ENCODE measurements at places on chromosomes 12 and 14.

- no peak for DNase-seq
Observed at GRCh38 chr14:74195623-74196022, 43.6 kb upstream of the VSX2 start.

DNA sequence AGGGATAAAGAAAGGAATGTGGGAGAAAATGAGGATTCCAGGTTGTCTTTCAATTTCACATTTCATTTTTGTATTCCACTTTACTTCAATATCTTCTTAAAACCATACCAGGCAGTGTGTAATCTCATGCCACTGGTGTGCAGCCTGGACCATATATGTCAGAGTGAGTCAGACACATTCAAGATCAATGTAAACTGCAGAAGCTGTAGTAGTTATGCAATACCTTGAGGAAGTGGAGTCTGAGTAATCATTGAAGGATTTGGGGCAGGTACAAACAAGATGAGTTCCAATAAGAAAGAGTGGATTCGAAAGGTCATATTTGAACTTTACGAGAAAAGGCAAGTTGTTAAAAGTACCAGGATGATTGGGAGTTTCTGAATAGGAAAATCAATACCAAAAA, 14.1 kb downstream of the PLCZ1 start:
- no peak for DNase-seq

DNA sequence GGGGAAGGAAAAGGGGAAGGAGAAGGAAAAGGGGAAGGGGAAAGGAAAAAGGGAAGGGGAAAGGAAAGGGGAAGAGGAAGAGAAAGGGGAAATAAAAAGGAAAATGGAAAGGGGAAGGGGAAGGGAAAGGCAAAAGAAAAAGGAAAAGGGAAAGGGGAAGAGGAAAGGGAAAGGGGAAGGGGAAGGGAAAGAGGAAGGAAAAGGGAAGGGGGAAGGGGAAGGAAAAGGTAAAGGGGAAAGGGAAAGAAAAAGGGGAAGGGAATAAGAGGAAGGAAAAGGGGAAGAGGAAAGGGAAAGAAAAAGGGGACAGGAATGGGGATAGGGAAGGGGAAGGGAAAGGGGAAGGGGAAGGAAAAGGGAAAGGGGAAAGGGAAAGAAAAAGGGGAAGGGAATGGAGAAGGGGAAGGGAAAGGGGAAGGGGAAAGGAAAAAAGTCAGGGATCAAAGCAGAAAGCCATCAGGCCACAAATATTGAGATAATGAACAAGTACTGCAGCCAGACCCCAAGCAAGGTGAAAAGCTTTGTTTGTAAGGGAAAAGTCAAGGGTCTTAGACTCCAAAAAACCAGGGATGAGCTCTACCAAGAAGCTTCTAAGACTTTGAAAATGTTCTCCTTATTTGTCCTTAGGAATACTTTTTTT, 20.0 kb downstream of the DICER1 start:
- no peak for DNase-seq

- DNase-seq, result peak; percentile 89
Observed at GRCh38 chr14:74018586-74019407, at the start of the genes BBOF1 and ENTPD5. Gene BBOF1, plus strand, starts transcription at chr14:74019349. Its CDS starts 130 bp downstream, at chr14:74019479. Gene ENTPD5, minus strand, starts transcription at chr14:74019288. Its CDS starts 31,186 bp downstream, at chr14:73988102.

DNA sequence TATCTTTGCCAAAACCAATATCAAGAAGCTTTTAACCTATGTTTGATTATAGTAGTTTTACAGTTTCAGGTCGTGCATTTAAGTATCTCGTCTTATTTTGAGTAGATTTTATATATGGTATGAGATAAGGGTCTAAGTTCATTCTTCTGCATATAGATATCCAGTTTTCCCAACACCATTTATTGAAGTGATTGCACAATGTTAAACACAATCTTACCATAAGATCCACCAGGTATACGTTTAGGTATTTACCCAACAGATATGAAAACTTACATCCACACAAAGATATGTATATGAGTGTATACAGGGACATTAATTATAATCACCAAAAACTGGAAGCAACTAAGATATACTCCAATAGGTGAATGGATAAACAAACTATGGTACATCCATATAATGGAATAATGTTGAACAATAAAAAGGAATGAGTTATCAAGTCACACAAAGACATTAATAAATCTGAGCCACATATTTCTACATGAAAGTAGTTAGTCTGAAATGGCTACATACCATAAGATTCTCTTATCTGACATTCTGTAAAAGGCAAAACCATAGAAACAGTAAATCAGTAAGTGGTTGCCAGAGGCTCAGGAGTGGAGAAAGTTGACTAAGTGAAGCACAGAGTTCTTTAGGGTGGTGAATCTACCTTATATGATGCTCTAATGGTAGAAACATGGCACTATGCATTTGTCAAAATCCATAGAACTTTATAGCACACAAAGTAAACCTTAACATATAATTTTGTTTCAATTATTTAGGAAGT, 222.6 kb downstream of the NUAK1 start:
- DNase-seq, result no peak

DNA sequence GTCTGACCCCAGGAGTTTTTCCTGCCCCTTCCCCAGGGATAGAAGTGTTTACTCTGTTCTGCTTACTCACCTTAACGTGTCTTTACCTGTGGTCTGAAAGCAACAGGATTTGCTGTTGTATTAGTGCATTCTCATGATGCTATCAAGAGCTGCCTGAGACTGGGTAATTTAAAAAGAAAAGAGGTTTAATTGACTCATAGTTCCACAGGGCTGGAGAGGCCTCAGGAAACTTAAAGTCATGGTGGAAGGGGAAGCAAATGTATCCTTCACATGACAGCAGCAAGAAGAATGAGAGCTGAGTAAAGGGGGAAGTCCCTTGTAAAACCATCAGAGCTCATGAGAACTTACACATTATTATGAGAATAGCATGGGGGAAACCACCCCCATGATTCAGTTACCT, 240.4 kb downstream of the SNAPC1 start:
- no peak for DNase-seq

DNA sequence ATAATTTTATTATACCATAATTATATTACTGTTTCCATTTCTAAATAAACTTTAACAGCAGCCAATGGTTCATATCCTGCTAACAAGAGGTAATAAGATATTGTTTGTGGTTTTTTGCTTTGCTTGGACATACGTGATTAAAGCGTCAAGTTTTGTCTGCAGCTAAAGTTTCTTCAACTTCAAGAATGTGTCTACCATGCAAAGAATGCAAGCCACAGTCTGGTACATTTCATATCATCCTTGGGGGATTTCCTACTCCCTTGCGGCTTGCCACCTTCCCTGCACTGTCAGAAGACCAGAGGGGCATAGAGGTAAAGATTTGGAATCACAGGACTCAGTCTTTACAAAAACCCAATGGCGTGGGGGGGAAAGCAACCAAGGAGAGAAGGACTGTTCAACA, 125.2 kb downstream of the MED13L start:
- no peak for DNase-seq

DNA sequence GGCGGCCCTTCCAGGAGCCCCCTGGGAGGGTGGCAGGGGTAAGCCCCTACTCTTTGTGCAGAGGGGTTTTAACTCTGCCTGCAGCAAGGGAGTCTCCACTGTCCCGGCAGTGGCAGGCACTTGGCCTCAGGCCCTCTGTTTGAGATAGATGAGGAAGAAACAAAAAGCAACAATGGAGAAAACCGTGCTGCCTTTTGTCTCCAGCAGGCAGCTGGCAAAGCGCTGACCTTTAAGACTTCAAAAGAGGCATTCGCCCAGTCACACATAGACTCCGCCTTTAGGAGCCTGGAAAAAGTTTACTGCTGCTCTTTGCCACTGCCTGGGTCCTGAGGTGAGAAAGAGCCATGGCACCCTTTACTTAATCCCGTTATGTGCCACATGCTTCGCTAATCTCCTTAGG, 158.2 kb upstream of the NTF3 start:
- no peak for DNase-seq

GRCh38 chr12:4477129-4477528, 31.5 kb upstream of the FGF6 start:
- no peak for DNase-seq

GRCh38 chr14:45249856-45250575, 3.0 kb downstream of the MIS18BP1 start:
- DNase-seq, result peak; percentile 19

- DNase-seq, result no peak
Observed at GRCh38 chr14:88825078-88825458, 617 bp downstream of the TTC8 start.

DNA sequence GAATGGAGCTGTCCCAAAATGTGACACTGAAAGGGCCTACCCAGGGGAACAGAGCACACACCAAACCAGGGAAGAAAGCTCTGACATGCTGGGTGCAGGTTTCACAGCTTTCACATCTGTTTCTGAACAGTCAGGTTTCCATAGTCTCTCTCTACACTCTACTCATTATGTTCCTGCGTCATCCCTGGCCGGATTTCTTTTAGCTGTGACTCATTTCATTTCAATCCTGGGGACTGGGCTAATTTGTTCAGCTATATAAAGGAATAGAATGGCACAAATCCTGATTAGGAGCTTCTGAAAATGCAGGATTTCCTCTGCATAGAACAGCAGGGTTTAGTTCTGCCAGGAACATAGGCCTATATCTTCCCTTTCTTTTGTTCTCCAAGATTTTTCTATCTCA, 649.8 kb downstream of the RPS29 start:
- no peak for DNase-seq

- no peak for DNase-seq
Observed at GRCh38 chr12:64194333-64195149, 27.6 kb downstream of the KICS2 start.

GRCh38 chr14:93734086-93734822, 54.0 kb downstream of the PRIMA1 start:
- DNase-seq, result no peak

- DNase-seq, result no peak
Observed at GRCh38 chr14:86346818-86347384, 817.0 kb downstream of the FLRT2 start.

- DNase-seq, result no peak
Observed at GRCh38 chr12:20376984-20377383, 8.6 kb downstream of the PDE3A start.

DNA sequence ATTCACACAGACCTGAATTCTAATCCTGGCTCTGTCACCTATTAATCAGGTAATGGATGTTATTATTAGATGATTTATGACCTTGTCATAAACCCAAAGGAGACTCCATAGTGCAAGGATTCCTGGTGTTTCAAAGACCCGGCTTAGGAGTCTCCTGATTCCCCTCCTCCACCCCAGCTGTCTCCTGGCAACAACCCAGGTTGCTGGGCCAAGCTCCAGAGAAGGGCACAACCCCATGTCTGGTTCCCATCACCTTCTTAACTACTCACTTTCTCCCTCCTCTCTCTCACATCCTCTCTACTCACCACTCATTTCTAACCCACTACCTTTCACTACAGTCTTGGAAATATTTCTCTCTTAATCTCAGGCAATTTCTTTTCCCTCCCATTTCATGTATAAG, 41.6 kb downstream of the RHOJ start:
- DNase-seq, result no peak

DNA sequence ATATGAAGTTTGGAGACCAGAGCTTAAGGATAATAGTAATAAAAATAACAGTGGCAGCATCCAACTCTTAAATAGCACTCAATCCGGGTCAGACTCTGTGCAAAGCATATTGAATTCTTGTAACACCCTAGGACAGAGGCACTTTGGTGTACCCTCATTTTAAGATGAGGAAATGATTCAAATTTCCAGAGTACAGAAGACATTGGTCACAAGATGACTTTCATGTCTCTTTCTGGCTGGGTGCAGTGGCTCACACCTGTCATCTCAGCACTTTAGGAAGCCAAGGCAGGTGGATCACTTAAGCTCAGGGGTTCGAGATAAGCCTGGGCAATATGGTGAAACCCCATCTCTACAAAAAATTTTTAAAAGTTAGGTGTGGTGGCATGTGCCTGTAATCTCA, 235.8 kb downstream of the SLC15A4 start:
- no peak for DNase-seq

DNA sequence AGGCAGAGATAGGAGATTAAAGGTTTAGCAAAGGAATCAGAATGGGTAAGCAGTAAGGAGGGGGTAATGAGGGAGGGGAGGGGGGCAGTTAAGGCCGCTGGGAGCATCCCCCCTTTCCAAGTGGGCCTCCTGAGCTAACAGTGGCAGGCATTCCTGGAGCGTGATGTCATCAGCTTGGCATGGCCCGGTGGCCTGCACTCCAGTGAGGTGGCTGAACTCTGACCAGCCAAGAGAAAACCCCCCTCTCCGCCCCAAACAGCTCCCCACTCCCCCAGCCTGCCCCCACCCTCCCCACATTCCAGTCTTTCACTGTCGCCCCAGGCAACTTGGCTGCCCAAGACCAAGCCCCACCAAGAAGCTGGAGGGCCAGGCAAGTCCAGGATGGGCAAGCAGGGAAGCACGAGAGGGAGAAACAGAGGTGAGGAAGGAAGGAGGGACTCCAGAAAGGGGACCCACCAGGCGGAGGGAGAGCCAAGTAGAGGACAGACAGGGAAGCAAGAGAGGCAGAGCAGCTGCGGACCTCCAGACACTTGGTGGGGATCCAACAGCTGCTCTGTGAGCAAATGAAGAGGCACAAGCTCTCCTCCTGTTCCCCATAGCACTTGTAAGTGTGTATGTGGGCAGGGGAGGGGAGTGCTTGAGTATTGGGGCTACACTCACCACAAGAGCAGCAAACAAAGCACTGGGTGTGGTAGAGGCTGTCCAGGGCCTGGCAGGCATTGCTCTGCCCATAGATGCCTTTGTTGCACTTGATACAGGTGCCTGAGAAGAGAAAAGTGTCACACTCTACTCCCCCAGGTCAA, 4.5 kb downstream of the AJUBA start:
- no peak for DNase-seq

GRCh38 chr12:70048521-70049250, 194.5 kb upstream of the CNOT2 start:
- DNase-seq, result no peak

GRCh38 chr12:69046363-69046762, 113.4 kb upstream of the CPM start:
- DNase-seq, result no peak

- no peak for DNase-seq
Observed at GRCh38 chr14:79248771-79249170, 962.5 kb downstream of the DIO2 start.

- DNase-seq, result no peak
Observed at GRCh38 chr14:71377099-71377498, 469.8 kb downstream of the PCNX1 start.

DNA sequence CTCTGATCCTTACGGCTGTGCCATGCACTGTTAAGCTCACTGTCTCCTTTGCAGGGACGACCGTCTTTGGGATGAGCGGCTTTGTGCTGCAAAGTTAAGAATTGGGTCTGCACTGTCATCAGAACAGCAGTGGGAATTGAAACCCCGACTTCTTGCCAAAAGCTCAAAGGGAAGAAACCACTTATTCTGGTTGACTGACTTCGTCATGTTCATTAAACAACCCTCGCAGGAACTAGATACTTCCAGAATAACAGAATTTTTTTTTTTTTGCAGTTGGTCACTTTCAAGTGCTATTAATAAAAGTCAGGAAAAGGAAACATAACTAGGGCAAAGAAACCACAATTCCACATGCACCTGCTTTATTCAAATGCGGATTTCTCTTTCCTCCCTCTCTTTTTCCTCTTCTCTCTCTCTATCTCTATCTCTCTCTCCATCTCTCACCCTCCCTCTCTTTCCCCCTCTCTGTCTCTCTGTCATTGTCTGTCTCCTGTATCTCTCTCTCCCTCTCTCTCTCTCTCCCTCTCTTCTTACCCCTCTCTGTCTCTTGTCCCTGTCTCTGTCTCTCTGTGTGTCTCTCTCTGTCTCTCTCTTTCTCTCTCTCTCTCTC, 12.3 kb upstream of the GLT1D1 start:
- DNase-seq, result peak; percentile 10
